ENCODE measurements at places on chromosomes 2 and 18.
A peak's percentile ranks its signal among the peaks of the same experiment; 100 is the strongest.

- DNase-seq: no peak
These were observed 14.1 kb upstream of the KLHL41 start for GRCh38 chr2:169495310-169495928.

DNA sequence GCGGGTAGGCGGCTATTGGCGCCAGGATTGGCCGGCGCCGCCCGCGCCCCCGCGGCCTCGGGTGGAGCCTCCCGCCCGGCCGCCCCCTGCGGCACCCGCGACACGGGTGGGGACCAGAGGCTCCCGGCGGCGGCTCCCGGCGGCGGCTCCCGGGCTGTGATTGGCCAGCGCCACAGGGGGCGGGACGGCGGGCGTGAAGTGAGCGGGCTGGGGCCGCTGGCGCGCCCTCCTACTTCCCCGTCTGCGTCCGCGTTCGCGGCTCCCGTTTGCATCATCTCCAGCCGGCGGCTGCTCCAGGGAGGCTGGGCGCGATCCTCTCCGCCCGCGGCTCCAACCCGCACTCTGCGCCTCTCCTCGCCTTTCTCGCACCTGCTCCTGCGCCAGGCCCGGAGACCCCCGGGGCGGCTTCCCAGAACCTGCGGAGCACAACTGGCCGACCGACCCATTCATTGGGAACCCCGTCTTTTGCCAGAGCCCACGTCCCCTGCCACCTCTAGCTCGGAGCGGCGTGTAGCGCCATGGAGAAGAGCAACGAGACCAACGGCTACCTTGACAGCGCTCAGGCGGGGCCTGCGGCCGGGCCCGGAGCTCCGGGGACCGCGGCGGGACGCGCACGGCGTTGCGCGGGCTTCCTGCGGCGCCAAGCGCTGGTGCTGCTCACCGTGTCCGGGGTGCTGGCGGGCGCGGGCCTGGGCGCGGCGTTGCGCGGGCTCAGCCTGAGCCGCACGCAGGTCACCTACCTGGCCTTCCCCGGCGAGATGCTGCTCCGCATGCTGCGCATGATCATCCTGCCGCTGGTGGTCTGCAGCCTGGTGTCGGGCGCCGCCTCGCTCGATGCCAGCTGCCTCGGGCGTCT lies at the start of gene SLC1A4:
TSS of gene SLC1A4 (plus strand) at position 274 of the 856 bp plus-strand sequence. CDS start at position 519, 245 bp downstream.
- peak; percentile 95 for DNase-seq

DNA sequence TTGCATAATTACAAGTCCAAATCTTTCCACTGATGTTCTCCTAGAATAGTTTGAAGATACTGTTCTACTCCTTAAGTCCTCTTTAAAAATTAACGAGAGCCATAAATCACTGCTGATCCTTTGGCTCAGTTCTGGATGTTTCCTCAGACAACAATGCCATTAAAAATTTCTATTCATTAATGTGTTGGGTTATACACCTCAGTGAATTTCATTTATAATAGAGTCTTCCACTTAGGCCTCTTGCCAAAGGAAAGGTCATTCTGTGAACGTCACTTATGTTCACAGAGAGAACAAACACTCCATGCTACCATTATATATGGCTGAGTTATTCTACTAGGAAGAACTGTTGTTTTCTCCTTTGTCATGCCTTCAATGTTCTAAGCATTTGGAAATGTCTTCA lies 1472.3 kb upstream of the CELF4 start:
- no peak for DNase-seq

DNA sequence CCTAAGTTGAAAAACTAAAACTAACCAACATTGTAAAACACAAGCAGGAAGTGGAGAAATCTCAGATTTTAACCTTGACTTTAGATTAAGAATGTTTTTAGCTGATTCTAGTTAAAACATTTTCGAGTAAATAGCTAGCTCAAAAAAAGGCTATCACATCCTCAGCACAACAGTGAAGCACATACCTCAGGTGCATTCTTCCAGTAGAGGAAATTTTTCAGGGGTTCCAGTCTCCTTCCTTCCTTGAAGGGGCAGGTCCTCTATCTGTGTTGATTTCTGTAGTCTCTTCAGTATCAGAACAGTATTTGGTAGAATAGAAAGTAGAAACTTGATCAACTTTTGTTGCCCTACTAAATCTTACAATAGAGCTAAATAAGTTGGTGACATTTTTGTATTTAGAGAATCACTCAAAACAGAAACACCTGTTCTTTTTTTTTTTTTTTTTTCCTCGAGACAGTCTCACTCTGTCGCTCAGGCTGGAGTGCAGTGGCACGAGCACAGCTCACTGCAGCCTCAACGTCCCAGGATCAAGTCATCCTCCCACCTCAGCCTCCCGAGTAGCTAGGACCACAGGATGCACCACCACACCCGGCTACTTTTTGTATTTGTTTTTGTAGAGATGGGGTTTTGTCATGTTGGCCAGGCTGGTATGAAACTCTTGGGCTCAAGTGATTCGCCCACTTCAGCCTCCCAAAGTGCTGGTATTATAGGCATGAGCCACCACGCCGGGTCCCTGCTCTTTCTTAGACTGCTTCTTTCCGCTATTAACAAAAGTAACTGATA lies 6.9 kb upstream of the GPR155 start:
- DNase-seq: no peak

DNA sequence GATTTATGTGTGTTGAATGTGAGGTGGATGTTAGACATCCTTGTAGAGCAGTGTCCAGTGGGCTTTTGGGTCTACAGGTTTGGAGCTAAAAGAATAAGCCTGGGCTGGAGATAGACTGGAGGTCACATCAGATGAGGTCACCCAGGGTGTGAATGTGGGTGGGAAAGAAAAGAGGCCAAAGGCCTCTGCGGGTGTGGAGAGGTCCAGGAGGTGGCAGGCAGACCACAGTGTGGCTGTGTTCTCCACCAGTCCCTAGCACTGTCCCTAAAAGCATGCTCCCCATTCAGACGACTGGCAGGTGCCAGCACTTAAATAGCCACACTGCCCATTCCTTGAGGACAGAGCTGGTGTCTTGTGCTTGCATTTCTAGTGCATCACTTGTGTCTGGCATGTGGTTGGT lies 4.1 kb downstream of the ATG4B start:
- DNase-seq: no peak

- DNase-seq: no peak
These were observed 84.1 kb downstream of the GALNT14 start for GRCh38 chr2:31053929-31054782.

DNA sequence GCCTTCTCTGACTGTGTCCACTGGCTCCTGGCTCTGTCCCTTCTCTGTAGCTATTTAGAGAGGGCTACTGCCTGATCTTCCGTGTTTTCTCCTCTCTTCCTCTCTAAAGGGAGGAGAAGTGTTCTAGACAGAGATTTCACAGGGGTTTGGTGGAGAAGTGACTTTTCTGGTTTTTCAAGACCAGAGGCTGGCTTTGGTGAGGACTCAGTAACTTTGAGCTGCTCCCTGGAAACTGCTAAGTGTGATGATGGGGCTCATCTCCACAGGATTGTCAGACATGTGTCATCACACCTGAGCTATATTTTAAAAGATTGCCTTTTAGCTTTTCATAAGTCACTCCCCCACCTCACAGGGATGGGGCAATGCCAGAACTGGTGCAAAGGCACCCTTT lies 6.2 kb downstream of the MAL start:
- no peak for DNase-seq

DNA sequence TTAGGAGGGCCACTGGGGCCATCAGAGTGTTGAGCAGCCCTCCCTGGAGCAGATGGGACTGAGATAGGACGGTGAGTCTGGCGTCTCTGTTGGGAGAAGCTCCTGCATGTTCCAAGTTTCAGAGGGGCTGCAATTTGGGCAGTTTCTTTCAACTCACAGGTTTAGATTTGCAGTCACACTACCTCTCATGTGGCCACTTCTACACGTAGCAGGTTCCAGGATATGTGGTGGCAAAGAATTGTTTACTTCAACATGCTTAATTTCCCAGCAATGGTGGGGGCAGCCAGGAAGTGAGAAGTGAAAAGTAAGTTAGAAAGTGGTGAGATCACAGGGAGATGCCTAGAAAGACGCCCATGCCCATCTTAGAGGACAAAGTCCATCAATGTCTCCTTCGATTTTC lies 9.3 kb downstream of the NCK2 start:
- DNase-seq: no peak

DNA sequence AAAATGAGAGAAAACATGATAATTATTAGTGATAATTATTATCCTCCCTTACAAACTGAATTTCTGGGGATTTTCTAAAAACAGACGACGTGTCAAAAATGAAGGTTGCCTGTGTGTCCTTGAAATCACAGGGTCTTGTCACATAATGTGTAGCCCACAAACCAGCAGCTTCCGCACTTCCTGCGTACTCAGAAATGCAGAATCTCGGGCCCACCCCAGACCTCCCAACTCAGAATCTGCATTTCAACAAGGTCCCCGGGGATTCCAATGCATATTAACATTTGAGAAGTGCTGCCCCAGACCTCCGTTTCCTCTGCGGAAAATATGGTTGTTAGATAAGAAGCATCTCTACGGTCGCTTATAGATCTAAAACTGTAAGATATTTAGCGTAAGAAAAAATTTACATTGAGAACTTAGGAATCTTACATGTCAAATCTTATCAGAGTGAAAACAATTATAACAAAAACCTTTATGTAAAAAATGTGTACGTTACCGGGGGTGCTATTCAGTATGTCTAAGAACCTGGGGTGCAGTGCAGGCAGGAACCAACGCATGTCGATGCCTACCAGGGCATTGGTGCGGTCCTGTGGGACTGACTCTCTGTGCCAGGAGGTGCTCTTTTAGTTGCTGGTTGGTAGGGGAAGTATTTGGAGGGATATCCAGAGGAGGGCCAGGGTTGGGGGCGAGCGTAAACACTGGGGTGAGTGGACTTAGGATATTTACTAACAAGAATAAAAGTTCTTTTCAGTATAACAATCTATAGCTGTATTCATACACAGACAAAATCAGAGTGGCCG lies 15.2 kb downstream of the CDKL4 start:
- DNase-seq: no peak

GRCh38 chr18:64854112-64854511 lies 705.2 kb upstream of the LINC00305 start:
- DNase-seq: no peak

DNA sequence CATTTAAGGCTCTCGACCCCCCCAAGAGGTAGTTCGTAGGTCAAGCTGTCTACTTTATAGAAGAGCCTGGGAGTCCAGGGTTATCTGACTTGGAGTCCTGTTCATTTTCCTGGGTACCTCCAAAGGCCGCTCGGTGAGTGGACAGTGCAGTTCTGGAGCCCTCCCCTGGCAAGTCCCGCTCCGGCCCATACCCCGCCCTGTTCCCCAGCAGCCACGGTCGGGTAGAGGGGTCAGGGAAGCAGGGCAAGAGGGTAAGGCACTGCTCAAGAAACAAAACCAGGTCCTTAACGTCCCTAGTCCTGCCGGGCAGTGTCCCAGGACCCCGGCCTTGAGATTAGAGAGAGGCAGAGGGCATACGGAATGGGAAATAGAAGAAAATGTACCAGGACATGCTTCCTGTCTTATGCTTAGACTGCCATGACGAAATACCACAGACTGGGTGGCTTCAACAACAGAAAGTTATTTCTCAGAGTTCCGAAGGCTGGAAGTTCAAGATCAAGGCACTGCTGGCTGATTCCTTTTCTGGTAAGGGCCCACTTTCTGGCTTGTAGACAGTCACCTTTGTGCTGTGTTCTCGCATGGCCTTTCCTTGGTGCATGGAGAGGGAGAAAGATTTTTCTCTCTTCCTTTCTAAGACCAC lies 5.4 kb upstream of the HPCAL1 start:
- no peak for DNase-seq

- peak; percentile 96 for DNase-seq
These were observed 266.9 kb upstream of the DSEL start for GRCh38 chr18:67783196-67783946.

GRCh38 chr2:24208490-24208889 lies 33.6 kb downstream of the FAM228A start:
- no peak for DNase-seq
